ENCODE measurements at places on chromosomes 13 and 19.

- DNase-seq: peak; percentile 71
These were observed 74.5 kb upstream of the RAP2A start for GRCh38 chr13:97359181-97360057.

GRCh38 chr13:86269511-86269910, 470.3 kb upstream of the SLITRK6 start:
- no peak for DNase-seq

DNA sequence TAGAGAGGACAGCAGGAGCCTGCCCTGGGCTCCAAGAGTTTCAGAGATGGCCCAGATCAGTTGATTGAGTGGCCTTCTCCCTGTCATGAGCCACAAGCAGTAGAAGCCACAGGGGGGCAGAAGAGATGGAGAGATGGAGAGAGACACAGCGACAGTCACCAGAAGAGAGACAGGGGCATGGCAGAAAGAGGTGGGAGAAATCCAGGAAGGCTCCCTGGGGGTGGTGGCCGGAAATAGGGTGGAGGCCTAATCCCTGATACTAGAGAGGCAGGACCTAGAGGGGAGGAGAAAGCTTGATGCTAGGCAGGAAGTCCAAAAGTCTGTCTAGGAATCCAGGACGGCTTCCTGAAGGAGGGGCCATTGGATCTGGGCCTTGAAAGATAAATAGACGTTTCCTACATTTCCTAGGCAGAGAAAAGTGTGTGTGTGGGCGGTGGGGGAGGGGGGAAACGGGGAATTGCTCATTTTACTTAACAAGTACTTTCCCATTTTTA, 9.6 kb upstream of the TPM4 start:
- DNase-seq: no peak

DNA sequence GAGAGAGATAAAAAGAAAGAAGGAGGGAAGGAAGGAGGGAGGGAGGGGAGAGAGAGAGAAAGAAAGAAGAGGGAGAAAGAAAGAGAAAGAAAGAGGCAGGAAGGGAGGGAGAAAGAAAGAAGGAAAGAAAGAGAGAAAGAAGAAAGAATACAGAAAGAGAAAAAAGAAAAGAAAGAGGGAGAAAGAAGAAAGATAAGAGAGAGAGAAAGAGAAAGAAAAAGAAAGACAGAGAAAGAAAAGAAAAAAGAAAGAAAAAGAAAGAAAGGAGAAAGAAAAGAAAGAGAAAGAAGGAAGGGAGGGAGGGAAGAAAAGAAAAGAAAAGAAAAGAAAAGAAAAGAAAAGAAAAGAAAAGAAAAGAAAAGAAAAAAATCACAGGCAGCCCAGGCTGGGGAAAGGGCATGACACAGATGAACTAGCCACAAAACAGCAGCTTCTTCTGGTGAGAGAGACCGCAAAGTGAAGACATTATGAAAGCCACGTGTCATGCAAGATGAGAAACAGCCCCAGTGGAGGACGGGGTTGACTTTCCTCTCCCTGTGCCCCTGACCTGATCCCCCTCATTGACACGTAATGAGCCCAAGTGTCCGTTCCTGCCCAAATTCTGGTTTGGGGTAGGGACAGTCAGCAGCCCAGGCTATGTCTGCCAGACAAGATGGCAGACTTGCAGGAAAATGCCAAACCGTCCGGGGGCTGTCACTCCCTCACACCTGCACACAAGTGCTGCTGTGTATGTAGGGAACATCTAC, 102.1 kb downstream of the INSR start:
- DNase-seq: no peak

GRCh38 chr13:51549050-51549449, 35.2 kb upstream of the WDFY2 start:
- no peak for DNase-seq

DNA sequence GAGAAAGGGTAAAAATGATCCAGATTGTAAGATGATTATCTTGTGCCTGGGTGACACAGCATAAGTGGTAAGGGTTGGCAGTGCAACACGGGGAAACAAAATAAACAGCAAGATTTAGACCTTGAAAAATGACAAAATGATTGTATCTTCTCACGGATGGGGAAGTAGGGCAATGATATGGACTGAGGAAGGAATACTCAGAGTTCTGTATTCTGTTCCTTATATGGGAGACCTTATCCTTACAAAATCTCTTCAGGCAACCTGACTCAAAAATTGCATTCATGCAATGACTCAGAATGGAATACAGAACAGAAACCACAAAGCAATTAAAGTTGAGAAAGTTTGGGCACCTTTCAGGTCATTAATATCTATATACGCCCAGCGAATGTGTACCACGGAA, 149.0 kb downstream of the HS6ST3 start:
- no peak for DNase-seq

DNA sequence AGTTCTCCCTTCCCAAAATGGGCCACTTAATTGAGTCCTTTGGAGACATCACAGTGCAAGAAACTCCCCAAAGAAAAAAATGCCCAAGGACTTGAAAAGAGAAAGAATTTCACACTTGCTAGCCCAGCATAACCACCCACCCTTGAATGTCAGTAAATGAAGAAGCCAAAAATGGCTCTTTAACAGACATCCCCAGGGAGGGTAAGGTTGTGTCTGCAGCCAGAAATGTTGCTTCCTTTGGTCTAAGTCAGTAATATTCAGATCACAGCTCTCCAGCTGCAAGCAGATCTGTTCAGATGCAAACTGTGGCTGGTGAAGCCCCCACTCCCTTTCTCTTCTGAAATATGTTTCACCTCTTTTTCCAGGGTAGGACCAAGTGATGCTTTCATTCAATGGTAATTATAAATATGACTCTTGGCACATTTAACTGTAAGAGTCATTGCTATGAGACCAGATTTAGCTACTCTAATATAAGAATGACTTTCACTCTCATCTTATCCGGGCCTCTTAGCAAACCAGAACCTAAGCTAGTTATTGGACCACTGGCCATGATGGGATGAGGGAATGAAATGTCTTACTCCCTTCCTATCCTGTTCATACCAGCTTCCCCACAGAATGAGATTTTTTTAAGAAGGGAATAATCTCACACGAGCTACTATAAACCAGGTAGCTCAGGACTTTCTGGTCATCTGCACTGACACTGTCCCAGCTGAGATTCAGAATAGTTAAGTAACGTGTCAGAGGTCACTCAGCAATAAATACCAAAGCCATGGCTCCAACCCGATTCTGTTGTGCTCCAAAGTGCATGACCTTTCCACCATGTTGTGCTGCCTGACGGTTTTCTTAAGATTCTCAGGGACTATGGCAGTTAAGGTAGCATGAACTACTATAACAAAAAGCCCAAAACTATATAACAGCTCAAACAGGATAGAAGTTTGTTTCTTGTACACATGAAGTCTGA, 234.1 kb downstream of the FOXO1 start:
- no peak for DNase-seq

DNA sequence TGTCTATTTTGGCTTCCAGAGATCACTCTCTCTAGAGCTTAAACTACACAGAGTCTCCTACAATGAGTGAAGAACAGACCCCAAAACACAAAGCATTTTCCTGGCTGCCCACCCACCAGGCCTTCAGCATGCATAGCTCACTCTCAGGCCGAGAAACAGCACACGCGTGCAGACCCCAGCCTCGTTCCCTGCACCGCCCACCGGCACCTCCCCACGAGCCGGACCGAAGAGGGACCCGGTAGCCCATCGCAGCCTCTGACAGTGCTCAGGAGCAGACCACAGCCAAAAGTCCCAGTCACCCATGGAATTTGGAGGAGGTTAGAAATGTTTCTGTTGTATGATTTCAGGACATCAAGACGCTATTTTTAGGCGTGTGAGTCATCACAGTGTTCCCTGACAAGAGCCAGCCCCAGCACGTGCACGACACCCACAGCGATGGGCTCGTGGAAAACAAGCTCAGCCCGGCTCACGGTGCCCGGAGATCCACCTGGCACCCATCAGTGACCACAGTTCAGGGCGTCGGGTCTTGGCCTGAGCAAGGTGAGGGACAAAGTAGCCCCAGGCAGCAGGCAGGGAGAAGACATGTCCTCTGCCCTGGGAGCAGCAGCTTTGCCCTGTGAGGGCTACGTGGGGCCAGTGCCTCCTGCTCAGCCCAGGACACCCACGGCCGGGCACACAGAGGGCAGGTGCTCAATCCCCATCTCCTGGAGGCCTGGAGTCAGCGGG, 50.1 kb upstream of the SPACA7 start:
- no peak for DNase-seq

GRCh38 chr13:42007844-42008243, 40.6 kb upstream of the DGKH start:
- no peak for DNase-seq

- no peak for DNase-seq
These were observed 10.8 kb downstream of the JOSD2 start for GRCh38 chr19:50500060-50500752.

- DNase-seq: no peak
These were observed 1.7 kb downstream of the PLPPR2 start for GRCh38 chr19:11356676-11357550.

GRCh38 chr19:38830039-38830733, 1.4 kb downstream of the ECH1 start:
- no peak for DNase-seq

GRCh38 chr13:73138276-73138637, 79.5 kb downstream of the KLF5 start:
- DNase-seq: no peak

GRCh38 chr13:99585609-99586008, 84.3 kb downstream of the TM9SF2 start:
- DNase-seq: no peak

GRCh38 chr13:81458170-81458569, 1117.2 kb upstream of the SPRY2 start:
- no peak for DNase-seq

DNA sequence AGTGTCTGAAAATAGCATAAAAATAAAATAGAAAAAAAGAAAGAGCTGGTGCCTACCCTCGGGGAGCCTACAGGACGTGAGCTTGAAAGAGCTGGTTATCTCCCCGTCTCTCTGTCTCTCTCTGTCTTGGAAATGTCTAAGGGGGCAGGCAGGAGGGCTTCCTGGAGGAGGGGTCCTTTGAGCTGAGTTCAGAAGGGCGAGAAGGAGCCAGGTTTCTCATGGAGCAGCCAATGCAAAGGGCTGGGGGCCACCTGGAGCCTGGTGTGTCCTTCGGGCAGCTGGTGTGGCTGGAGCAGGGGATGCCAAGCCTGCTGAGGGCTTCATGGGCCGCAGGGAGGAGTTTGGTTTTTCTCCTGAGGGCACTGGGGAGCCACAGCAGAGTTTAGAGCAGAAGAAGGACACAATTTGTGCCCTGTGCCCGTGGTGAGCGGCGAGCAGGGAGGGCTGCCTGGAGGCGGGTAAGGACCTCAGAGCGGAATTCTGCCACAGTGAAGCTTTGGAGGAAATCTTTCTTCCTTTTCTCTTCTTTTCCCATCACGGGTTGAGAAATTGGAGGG, 38.7 kb downstream of the EFNA2 start:
- DNase-seq: no peak

GRCh38 chr13:44300895-44301638, 72.6 kb upstream of the SERP2 start:
- no peak for DNase-seq

DNA sequence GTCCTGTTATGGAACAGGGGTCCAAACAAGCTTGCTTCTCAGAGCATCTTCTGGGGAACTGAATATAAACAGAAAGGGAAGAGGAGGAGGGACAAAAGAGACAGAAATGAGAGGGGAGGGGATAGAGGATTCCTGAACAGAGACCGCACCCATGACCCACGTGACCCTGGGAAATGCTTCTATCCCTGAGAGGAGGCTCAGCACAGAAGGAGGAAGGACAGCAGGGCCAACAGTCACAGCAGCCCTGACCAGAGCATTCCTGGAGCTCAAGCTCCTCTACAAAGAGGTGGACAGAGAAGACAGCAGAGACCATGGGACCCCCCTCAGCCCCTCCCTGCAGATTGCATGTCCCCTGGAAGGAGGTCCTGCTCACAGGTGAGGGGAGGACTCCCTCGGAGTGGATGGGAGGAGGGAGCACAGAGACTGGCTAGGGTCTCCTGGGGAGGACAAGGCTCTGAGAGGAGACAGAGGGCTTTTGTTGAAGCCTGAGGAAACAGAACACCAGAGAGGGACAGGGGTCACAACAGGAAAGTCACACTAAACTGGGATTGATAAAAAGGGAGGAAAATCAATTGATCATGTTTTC, at the start of gene CEACAM6:
Gene CEACAM6, plus strand, starts transcription at position 203 of the 586 bp plus-strand sequence. Its CDS starts 109 bp downstream, at position 312.
- DNase-seq: no peak

- no peak for DNase-seq
These were observed 11.0 kb upstream of the BBC3 start for GRCh38 chr19:47241919-47242577.
